ENCODE measurements at places on chromosomes 13 and 19. TPM values are rescaled to one million over a fixed set of nuclear protein-coding genes. Genes with fewer than 3 reads are reported as not detected.

GIPR gene
- under 0.01 TPM for total RNA-seq

ZNF574 gene
- 13.3 TPM for total RNA-seq

TNNT1 gene
- 3.2 TPM for total RNA-seq

ANGPTL8 gene
- total RNA-seq = not detected

SIGLEC5 gene
- not detected for total RNA-seq

CGB5 gene
- not detected for total RNA-seq

TMEM150B gene
- not detected for total RNA-seq

TSHZ3 gene
- 7.1 TPM for total RNA-seq

JAK3 gene
- total RNA-seq = 17.3 TPM

ARRDC5 gene
- not detected for total RNA-seq

STOML3 gene
- not detected for total RNA-seq

PLK5 gene
- total RNA-seq = not detected

SPINT2 gene
- total RNA-seq = 7.8 TPM

GALP gene
- not detected for total RNA-seq

GNA15 gene
- not detected for total RNA-seq

CLDN10 gene
- total RNA-seq = not detected

Data from cardiac atrium fibroblast (primary cell).